Germinal center (tissue), 1 donor: ENCODE measurements at places on chromosomes 12 and 14.

GRCh38 chr14:77883131-77883846, 83.4 kb downstream of the ADCK1 start:
- no peak for DNase-seq

- DNase-seq, result no peak
Measured at GRCh38 chr14:98192946-98193345, 1079.1 kb downstream of the BCL11B start.

DNA sequence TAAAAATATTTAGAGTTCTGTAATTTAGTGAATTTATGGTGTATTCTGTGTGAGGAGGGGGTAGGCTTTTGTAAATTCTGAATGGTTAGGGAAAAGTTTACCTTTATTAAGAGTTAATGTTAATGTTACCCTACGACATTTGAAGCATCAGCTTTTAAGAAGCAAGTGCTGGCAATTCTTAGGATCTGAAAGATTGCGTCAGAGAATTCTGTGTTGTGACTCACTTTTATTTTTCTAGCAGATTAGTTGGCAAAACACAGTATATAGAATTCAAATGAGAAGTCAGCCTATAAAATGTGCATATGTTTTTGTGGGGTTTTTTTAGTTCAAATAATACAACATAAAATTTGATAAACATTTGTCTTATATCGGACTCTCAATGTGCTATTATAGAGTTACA, 97.6 kb downstream of the RAD52 start:
- no peak for DNase-seq

DNA sequence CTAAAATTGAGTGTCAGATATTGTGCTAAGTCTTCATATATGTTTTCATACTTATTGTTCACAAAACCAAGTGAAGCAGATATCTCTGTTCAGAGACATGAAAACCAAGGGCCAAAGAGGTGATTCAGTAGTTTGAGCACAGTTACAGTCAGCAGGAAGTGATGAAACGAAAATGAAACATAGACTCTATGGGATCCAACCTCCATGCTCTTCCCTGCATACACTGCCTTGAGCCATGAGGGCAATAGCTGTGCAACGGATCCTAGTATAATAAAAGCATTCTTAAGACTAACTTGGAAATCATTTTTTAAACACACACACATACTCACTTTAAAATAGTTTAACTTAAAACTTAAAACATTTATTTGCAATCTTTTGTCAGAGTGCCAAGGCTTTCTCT, 27.9 kb downstream of the ESR2 start:
- DNase-seq, result no peak
